Tibial nerve (tissue), 4 donors: ENCODE measurements at places on chromosomes 2 and 18. TPM values are rescaled to one million over a fixed set of nuclear protein-coding genes. Genes with fewer than 3 reads are reported as not detected.
A peak's percentile ranks its signal among the peaks of the same experiment; 100 is the strongest.

GRCh38 chr18:22680944-22681343 lies 252.2 kb upstream of the RBBP8 start:
- H3K4me1 ChIP-seq, result peaks cover 8% of the 10 kb centered on the region
- no peak overlapping the region for H3K4me3 ChIP-seq
- no peak overlapping the region for H3K27ac ChIP-seq
- H3K36me3 ChIP-seq, result no peaks in the 10 kb centered on the region

GRCh38 chr2:172307800-172308199 lies 119.6 kb upstream of the ITGA6 start:
- H3K4me1 ChIP-seq, result no peaks in the 10 kb centered on the region
- peak; percentile 45 for DNase-seq
- H3K27me3 ChIP-seq, result no peaks in the 10 kb centered on the region
- no peak overlapping the region for H3K27ac ChIP-seq
- H3K4me3 ChIP-seq, result no peak overlapping the region

DNA sequence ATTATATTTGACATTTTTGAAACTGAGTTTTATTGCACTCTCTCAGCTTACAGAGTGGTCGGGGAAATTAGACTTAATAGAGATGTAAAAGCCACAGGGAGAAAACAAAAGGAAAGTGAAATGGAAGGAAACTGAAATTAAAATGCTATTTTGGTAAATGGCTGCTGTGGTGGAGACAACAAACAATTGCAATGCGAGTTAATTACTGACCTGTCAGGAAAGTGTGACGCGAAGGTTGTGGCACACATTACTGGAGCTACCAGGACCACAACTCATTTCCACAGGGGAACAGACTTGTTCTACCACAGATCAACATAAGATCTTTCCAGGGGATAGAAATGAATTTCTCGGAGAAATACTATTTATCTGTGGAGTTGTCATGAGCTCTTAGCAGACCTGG lies 19.5 kb downstream of the ARHGAP15 start:
- no peaks in the 10 kb centered on the region for H3K4me1 ChIP-seq
- no peak overlapping the region for H3K27ac ChIP-seq
- no peak overlapping the region for H3K4me3 ChIP-seq
- H3K27me3 ChIP-seq, result no peaks in the 10 kb centered on the region
- no peaks in the 10 kb centered on the region for H3K36me3 ChIP-seq

DNA sequence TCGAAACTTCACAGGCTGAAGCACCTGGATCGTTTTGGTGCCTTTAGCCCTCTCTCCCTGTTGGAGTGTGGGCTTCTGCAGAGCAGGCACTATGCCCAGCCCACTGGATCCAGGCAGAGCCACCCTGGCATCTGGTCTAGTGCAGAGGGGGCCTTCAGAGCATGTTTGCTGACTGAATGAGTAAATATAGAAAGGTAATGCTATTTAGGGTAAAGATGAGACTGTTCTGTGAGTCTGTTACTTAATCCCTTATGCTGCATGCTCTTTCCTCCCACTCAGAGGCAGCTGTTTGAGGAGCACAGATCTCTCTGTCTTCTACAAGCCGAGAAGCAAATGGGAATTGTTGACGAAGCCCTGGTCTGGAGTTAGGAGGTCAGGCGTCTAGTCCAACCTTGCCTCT lies 130.2 kb downstream of the RGPD3 start:
- no peak overlapping the region for H3K27ac ChIP-seq
- no peak for DNase-seq
- no peaks in the 10 kb centered on the region for H3K36me3 ChIP-seq

- peaks cover 4% of the 10 kb centered on the region for H3K4me1 ChIP-seq
- no peaks in the 10 kb centered on the region for H3K27me3 ChIP-seq
Observed at GRCh38 chr18:332721-333510, 65.1 kb upstream of the THOC1 start.

GRCh38 chr2:202990501-202990900 lies 24.2 kb upstream of the NBEAL1 start:
- H3K27ac ChIP-seq, result no peak overlapping the region
- DNase-seq, result no peak
- H3K4me1 ChIP-seq, result no peaks in the 10 kb centered on the region
- no peaks in the 10 kb centered on the region for H3K36me3 ChIP-seq

DNA sequence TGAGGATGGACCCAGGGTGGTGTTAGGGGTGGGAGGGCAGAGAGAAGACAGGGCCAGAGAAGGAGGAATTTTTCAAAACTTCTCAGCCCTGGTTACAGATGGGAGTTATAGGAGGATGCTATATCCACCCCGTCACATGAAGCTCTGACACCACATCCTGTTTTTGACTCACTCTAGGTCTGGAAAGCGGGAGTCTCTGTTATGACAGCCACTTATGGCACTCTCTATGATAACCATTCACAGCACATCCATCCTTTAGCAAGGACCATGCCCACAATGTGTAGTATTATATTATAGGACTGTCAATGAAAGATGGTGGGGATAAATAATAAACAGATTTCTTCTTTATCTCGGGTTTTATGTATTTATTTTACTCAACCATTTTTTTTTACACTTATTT lies 461.2 kb downstream of the CDH2 start:
- no peaks in the 10 kb centered on the region for H3K4me1 ChIP-seq
- no peaks in the 10 kb centered on the region for H3K27me3 ChIP-seq
- H3K27ac ChIP-seq, result no peak overlapping the region
- DNase-seq, result no peak

DNA sequence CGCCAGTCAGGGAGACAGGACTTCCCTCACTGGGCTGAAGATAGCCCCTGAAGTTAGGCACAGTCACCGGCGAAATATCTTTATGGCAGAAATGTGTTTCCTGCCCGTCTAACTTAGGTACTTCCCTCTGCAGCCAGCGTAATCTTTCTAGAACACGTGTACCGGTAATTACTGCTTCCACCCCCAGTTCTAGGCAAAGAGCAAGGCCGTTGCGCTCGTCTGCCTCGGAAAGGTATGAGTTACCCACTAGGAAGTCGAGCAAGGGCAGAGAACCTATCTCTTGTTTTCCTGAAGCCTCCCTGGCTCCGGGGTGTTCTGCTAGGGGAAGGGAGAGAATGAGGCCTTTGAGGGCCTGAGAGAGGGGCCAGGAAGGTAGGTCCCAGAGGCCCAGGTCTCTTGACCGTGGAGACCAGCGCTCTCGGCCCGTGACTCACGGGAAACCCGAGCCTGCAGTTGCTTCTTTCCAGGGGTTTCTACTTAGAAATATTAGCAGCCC lies 70.0 kb downstream of the TWSG1 start:
- no peak for DNase-seq
- H3K27ac ChIP-seq, result no peak overlapping the region
- H3K27me3 ChIP-seq, result no peaks in the 10 kb centered on the region
- no peaks in the 10 kb centered on the region for H3K36me3 ChIP-seq
- H3K4me3 ChIP-seq, result no peak overlapping the region

GRCh38 chr2:224869601-224870233 lies 153.6 kb upstream of the CCDC195 start:
- no peaks in the 10 kb centered on the region for H3K36me3 ChIP-seq
- no peak overlapping the region for H3K4me3 ChIP-seq
- no peak overlapping the region for H3K27ac ChIP-seq
- no peak for DNase-seq

DNA sequence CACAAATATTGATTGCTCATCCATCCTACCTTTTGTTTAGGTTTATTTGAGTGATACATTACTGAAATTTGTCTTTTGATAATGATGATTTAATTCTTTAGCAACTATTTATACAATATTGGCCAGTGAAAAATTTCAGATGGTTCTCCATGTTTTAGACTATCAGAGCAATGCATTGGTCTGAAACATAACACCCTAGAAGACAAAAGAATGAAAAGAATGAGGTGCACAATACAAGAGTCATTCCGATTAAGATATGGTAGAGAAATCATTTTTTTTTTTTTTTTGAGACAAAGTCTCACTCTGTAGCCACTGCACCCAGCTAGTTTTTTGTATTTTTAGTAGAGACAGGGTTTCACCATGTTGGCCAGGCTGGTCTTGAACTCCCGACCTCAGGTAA lies 197.4 kb upstream of the FAM98A start:
- H3K27ac ChIP-seq, result no peak overlapping the region
- H3K4me1 ChIP-seq, result no peaks in the 10 kb centered on the region
- H3K4me3 ChIP-seq, result no peak overlapping the region
- DNase-seq, result no peak
- no peaks in the 10 kb centered on the region for H3K27me3 ChIP-seq
- H3K36me3 ChIP-seq, result no peaks in the 10 kb centered on the region

DNA sequence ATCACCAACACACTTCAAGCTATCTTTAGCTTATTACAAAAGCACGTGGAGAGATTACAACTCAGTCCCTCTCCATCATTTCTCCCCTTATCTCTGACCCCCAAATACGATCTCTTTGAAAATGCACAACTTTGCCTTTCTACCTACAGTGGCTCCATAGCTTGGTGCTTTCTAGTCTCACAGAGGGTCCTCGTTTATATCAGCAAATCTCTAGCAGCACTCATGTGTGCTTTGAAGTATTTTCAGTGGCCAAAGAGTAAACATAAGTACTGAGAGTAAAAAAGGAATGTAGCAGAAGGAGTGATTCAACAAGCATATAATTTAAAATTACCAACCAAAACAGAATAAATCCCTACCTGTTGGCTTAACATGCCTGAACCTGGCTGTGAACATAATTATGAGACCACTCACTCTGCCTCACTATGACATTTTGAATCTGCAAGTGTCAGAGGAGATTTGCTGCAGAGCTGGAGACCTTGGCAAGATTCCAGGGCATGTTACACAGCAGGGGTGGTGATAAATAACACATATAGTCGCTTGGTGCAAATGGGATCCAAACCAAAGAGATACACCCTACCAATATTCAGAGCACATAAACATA lies 54.6 kb downstream of the LAMA3 start:
- H3K36me3 ChIP-seq, result no peaks in the 10 kb centered on the region
- DNase-seq, result no peak
- H3K4me1 ChIP-seq, result peaks cover 9% of the 10 kb centered on the region
- no peak overlapping the region for H3K4me3 ChIP-seq
- H3K27me3 ChIP-seq, result no peaks in the 10 kb centered on the region

GRCh38 chr18:52344881-52345280 lies 4.9 kb downstream of the DCC start:
- H3K27me3 ChIP-seq, result peaks cover 39% of the 10 kb centered on the region
- H3K36me3 ChIP-seq, result no peaks in the 10 kb centered on the region
- DNase-seq, result no peak
- H3K27ac ChIP-seq, result no peak overlapping the region
- H3K4me3 ChIP-seq, result no peak overlapping the region
- no peaks in the 10 kb centered on the region for H3K4me1 ChIP-seq

DNA sequence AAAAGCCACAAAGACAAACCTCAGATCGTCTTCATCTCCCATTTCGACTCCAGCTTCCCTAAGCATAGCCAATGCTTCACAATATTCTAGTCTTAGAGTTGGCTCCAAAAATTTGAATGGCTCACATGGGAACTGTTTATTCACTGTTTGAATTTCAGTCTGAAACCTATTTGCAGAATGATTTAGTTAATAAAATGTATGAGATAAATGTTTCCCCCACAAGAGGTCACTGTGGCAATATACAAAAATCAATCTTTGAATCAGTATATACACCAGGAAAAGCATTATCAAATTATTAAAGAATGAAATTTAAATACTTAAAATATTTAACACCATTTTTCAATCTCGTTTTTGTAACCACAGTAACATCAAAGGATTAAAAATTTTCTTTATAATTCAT lies 40.0 kb upstream of the MCM6 start:
- no peaks in the 10 kb centered on the region for H3K27me3 ChIP-seq
- no peaks in the 10 kb centered on the region for H3K4me1 ChIP-seq
- no peaks in the 10 kb centered on the region for H3K36me3 ChIP-seq
- no peak overlapping the region for H3K4me3 ChIP-seq
- DNase-seq, result peak; percentile 37
- H3K27ac ChIP-seq, result no peak overlapping the region

DNA sequence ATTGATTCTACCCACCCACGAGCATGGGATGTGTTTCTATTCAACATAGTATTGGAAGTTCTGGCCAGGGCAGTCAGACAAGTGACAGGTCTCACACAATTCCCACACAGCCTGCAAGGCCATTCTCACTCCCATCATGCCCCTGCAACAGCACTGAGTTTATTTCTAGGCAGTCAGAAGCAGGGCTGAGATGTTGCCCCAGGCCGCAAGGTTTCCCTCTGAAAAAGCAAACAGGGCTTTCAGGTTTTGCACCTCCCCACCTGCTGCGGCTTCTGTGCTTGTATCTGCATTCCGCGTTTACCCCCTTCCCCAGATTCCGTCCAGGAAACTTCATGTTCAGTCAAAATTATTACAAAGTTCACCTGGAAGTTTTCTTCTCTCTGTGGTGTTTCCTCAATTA lies 9.4 kb upstream of the TACR1 start:
- no peaks in the 10 kb centered on the region for H3K4me1 ChIP-seq
- no peaks in the 10 kb centered on the region for H3K27me3 ChIP-seq
- H3K36me3 ChIP-seq, result no peaks in the 10 kb centered on the region
- no peak for DNase-seq
- no peak overlapping the region for H3K4me3 ChIP-seq

DNA sequence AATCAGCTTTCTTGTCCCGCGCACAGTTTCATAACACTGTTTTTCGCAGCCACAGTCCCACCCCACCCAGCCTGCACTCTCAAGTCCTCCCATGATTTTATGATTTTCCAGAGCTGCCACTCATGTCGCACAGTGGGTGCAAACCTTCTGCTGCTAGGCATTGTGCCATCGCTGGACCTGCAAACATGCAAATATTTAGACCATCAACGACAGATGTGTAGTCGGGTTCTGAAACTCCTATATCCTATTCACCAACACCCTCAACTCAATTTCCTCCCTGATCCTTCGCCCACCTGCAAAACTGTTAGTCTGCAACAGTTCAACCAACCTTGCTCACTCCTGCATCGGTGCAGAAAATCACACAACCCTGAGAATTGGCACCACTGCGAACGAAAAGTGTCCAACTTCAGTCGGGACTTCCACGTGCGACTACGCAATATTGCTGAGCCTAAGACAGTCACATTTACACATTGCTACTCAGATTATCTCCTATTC lies 871 bp upstream of the ALS2 start:
- no peaks in the 10 kb centered on the region for H3K27me3 ChIP-seq
- no peak for DNase-seq
- H3K4me3 ChIP-seq, result peak overlapping the region; percentile 89
- H3K36me3 ChIP-seq, result no peaks in the 10 kb centered on the region

DNA sequence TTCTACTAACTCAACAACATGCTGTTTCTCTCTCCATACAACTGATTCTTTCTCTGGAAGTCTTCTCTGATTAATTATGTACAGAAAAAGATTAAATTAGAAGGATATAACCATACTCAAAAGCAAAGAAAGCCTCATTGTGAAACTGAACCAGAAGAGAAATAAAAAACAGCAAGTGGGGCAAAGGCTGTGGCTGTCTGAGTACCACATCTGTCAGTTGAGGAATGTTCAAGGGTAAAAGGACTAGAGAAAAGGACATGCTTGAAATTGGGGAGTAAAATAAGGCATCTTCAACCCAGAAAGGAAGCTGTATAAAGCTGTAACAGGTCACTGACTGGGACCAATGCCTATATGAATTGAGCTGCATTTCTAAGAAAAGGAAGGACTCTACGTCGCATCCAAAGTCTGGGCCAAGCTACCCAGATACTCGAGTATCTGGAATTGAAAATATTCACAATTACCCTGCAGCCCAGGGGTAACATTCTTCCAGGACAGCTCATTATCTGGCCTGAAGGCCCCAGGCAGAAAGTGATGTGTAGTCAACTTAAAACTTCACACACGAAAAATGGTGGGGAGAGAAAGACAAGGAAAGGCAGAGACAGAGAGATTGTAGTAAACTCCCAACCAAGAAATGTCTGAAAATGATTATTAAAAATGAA lies 356.0 kb upstream of the GALNT5 start:
- H3K27me3 ChIP-seq, result no peaks in the 10 kb centered on the region
- no peaks in the 10 kb centered on the region for H3K4me1 ChIP-seq
- H3K4me3 ChIP-seq, result no peak overlapping the region
- no peak for DNase-seq

BABAM2 gene
- 24.3 TPM for total RNA-seq

DNAH7 gene
- total RNA-seq, result 1.6 TPM

LOXHD1 gene
- total RNA-seq, result under 0.01 TPM

FBXO41 gene
- 0.84 TPM for total RNA-seq

OTOF gene
- 0.30 TPM for total RNA-seq
